Thyroid gland (tissue), 4 donors: ENCODE measurements at places on chromosomes 6 and 20. TPM values are rescaled to one million over a fixed set of nuclear protein-coding genes. Genes with fewer than 3 reads are reported as not detected.

GRCh38 chr6:82712826-82713225, 349.2 kb downstream of the TPBG start:
- no peak overlapping the region for H3K27ac ChIP-seq
- no peaks in the 10 kb centered on the region for H3K27me3 ChIP-seq
- no peaks in the 10 kb centered on the region for H3K4me1 ChIP-seq
- DNase-seq, result no peak
- H3K4me3 ChIP-seq, result no peak overlapping the region

- no peaks in the 10 kb centered on the region for H3K27me3 ChIP-seq
- no peak overlapping the region for H3K27ac ChIP-seq
- no peaks in the 10 kb centered on the region for H3K36me3 ChIP-seq
- DNase-seq, result no peak
These were observed 52.2 kb downstream of the ADGB start for GRCh38 chr6:146650799-146651481.

- H3K36me3 ChIP-seq, result no peaks in the 10 kb centered on the region
- DNase-seq, result no peak
- no peaks in the 10 kb centered on the region for H3K4me1 ChIP-seq
- H3K27me3 ChIP-seq, result no peaks in the 10 kb centered on the region
- no peak overlapping the region for H3K27ac ChIP-seq
These were observed 24.0 kb upstream of the CLIC5 start for GRCh38 chr6:46039646-46040045.

LY6G6F gene
- not detected for total RNA-seq
